T follicular helper cell (primary cell): ENCODE measurements at places on chromosomes 16 and 17.

- no peak for DNase-seq
Measured at GRCh38 chr17:80850109-80850508, 141.5 kb upstream of the CHMP6 start.

DNA sequence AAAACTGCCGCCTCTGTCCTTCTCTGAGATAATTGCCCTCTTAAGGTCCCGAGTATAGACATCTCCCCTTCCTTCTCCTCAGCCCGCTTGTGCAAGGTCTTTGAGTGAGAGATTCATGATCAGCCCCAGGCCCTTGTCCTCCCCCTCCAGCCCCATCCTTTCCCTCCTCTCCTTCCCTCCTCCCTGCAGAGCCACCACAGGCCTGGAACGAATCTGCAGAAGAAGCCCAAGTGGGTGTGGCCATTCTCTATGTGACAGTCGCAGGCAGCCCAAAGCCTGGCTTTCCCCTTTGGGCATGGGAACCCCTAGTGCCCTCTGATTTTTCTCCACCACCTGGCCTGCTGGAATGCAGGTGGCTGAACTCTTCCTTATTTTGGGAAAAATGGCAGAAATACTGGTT, 7.2 kb upstream of the NDRG4 start:
- no peak for DNase-seq

DNA sequence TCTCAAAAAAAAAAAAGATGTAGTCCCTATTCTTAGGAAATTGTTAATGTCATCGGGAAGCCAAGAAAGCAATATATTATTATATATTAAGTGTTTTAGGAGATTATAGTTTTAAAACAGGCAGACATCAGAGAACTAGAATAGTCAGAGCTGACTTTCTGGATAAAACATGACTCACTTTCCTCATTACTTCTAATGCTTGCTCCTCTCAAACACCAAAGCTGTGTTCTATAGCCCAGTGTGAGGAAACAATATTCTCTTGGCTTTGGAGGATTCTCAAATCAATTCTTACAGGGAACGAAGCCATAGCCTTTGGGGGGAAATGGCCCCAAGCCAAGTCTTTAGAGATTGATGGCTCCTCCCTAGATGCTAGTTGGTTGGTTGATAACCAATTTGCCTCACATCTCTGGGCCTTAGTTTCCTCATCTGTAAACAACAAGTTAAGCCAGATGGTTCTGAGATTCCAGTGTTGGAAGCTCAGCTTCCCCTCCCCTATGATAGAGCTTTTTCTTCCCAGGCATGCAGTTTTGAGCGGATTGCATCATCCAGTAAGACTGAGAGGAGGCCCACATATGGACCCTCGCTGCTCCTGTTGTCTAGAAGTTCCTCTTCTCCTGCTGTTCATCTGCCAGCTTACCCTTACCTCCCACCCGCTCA, 12.4 kb downstream of the NMT1 start:
- DNase-seq: no peak

GRCh38 chr17:57890857-57891232, 41.0 kb upstream of the MRPS23 start:
- no peak for DNase-seq

GRCh38 chr17:72349491-72349995, 228.7 kb downstream of the SOX9 start:
- no peak for DNase-seq

DNA sequence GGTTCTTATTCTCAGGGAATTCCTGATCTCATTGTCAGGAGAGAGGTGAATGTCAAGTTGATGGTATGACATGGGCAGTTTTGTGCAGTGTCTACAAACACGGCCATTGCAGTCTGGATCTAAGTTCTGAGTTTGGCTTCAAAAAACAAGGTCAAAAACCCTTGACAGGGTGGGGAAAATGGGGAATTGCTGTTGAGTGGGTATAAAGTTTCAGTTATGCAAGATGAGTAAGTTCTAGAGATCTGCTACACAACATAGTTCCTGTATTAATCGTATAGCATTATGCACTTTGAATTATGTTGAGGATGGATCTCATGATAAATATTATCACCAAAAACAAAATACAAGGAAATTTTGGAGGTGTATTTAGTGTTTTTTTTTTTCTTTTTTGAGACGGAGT, 36.6 kb upstream of the CARMIL2 start:
- DNase-seq: no peak

DNA sequence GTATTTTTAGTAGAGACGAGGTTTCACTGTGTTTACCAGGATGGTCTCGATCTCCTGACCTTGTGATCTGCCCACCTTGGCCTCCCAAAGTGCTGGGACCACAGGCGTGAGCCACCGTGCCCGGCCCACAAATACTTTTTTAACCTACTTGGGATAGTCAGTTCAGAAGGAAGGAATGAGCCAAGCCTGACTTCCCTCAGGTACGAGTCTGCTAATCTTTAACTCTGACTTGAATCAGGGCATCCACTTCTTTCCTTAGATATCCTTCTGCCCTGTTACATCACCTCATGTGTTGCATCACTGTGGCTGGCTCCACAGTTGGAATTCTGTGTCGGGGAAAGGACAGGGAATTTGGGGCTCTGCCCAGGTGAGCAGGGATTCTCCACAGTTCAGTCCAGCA, 120.8 kb downstream of the MSI2 start:
- no peak for DNase-seq

- DNase-seq: no peak
Measured at GRCh38 chr16:57165938-57166337, 19.9 kb downstream of the PSME3IP1 start.

- no peak for DNase-seq
Measured at GRCh38 chr17:33623841-33624240, 330.7 kb upstream of the ASIC2 start.

DNA sequence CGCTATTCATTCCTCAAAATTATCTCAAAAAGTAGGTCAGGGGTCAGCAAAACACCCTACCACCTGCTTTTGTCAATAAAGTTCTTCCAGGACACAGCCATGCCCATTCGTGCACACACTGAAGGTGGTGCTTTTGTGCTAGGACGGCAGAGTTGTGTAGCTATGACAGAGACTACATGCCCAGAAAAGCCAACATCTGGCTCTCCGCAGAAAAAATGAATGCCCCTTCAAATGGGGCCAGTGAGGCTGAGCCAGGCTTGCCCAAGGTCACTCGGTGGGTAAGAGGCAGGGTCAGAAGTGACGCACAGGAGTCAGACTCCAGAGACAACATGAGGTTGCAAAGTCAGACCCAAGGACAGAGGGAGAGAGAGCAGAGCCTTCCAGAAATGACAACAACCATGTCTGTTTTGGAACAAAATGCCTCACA, 200.1 kb downstream of the XYLT1 start:
- DNase-seq: no peak

- no peak for DNase-seq
Measured at GRCh38 chr16:23334950-23335349, 32.8 kb downstream of the SCNN1B start.

- no peak for DNase-seq
Measured at GRCh38 chr16:50038286-50038685, 13.3 kb downstream of the CNEP1R1 start.
